ENCODE measurements at places on chromosomes 4 and X.

DNA sequence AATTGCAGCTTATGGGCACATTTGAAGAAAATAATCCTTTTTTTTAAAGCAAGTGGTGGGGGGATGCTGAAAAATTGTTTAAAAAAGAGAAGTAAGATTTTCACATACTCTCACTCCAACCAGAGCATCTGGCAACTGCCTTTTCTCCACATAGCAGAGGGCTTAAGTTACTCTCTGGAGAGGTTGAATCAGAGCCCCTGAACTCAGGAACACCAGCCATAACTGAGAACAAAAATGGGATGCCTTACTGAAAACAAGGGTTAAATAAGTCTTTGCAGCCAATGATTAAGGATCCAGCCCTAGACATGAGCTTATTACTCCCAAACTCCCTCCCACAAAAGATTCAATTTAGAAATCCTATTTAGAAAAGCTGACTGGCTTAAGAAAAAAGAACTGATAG is 27.5 kb downstream of the CASK start:
- DNase-seq: no peak

DNA sequence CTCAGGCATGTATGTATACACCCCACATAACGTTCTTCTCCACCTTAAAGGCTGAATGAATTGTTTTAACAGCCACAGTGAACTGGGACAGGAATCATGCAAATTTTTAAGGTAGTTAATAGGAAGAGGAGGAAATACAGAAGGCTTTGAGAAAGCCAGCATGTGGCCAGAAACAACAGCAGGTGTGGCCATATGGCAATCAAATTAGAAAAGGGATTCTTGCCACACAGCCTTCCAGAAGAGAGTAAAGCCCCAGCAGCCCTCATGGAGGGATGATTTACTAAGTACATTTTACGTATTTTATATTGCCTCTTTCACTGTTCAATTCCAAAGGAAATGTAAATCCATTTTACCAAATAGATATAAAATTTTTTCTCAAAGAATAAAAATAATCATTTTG is 792.2 kb downstream of the ADGRL3 start:
- no peak for DNase-seq

GRCh38 chr4:98939892-98940298 is 11.0 kb upstream of the EIF4E start:
- no peak for DNase-seq

- no peak for DNase-seq
These were observed 245.3 kb downstream of the BCOR start for GRCh38 chrX:39852491-39852890.

- no peak for DNase-seq
These were observed 88.0 kb upstream of the RAPGEF2 start for GRCh38 chr4:159014859-159015258.

GRCh38 chr4:145348291-145348690 is 133.4 kb upstream of the SMAD1 start:
- DNase-seq: no peak

DNA sequence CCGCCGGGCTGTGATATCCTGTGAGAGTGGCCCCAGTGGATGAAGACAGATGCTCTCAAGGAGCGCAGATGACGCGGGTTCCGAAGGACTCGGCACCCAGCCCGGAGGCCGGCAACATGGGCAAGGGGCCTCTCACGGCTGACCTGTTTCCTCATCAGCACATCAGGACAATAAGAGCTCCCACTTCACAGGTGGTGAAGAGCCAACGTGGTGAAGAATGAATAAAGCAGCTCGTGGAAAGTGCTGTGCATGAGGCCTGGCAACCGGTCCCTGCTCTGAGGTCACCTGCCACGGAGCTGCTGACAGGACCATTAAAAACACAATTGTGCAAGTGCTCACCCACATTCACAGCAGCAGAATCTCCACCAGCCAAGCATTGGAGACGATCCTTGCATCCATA is 22.9 kb downstream of the ABLIM2 start:
- DNase-seq: no peak

- no peak for DNase-seq
These were observed 11.1 kb upstream of the GPM6A start for GRCh38 chr4:175823015-175823742.

- DNase-seq: no peak
These were observed 29.1 kb upstream of the UTP14A start for GRCh38 chrX:129876771-129877305.

DNA sequence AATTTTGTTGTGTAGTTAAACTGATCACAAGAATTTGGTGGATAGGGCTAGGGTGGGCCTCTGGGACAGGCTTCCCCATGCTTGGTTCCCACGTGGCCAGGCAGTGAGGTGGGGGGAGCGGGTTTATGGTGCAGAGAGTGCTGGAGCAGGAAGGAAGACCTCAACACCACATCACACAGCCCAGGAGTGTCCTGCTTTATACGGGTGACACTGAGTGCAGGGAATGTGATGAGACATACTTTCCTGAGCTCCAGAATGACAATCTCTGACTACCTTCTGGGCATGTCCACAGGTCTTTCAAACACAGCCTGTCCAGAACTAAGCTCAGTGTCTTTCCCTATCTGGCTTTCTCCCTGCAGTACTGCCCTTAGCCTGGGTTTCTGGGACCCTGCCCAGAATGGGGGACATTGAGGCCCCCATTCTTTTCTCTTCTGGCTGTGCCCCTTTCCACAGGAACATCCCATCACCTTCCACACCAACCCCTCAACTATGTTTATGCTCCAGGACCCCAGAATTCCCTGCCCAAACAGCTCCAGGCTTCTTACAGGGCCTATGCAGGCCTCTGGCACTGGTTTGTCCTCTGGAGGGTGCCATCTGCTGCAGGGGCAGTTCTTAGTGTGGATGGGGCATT is 36.5 kb upstream of the RASL11B start:
- DNase-seq: no peak

DNA sequence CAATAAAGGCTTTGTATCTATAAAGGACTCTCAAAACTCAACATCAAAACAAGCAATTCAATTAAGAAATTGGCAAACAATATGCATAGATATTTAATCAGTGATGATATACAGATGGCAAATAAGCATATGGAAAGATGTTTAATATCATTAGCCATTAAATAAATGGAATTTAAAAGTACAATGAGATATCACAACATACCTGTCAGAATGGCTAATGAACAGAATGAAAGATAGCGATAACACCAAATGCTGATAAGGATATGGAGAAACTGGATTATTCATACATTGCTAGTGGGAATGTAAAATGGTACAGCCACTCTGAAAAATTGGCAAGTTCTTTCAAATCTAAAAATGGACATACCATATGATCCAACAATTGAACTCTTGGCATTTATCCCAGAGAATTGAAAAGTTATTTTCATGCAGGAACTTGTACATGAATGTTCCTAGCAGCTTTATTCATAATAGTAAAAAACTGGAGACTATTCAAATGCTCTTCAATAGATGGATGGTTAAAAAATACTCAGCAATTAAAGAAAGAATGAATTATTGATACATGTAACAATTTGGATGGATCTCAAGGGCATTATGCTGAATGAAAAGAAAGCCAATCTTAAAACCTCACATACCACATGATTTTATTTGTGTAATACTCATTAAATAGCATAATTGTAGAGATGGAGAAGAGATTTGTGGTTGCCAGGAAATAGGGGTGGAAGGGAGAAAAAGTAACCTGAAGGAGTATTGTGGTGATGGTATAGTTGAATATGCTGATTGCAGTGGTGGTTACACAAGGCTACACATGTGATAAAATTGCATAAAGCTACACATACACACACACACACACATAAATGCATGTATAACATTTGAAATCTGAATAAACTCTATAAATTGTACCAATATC is 45.9 kb upstream of the ALG13 start:
- DNase-seq: no peak

DNA sequence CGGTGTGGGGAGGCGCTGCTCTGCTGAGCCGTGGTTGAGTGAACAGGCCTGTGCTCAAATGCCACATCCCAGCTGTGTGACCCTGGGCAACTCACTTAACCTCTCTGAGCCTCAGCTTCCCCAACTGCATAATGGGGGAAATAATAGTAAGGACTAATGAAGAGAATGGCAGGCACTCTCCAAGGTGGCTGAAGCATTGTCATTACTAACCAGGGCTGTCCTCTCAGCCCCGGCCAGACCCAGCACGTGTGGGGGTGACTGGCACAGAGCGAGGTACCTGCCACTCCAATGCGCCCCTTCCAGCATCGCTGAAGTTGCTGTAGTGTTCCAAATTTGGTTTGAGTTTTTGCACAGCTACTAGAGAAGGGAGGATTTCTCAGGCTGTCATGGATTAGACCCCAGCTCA is 80.0 kb downstream of the ABLIM2 start:
- DNase-seq: no peak

DNA sequence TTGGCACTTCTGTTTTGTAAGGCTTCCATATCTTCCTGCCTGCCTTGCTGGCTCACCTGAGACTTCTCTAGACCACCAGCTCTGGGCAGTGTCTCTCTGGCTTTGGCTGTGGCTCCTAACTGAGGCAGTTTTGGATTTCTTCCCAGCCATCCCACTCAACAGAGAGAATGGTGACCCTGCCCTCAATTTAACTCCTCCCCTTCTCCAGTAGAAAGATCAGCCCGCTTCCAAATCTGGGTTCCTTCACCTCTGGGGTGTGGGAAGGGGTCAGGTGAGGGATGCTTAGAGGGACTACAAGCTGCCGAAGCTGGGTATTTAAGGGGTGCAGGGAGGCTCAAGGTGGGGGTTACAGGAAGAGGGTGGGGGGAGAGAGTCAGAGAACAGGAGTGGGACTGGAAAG is 23.7 kb downstream of the NAP1L5 start:
- no peak for DNase-seq

DNA sequence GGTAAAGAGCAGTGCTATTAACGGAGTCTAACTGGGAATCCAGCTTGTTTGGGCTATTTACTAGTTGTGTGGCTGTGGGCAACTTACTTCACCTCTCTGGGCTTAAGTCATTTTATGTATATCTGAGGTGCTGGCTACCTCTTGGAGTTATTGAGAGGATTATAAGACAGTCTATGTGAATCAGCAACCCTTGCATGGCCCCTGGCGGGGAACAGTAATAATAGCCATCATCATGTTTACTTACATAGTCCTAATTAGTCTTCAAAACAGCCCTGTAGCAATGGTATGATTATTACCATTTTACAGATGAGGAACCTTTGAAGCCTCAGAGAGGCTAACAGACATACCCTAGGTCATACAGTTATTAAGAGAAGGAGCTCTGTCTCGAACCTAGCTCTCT is 1.5 kb downstream of the HPRT1 start:
- no peak for DNase-seq

Data from activated T-cell treated with anti-CD3 and anti-CD28 coated beads for 48 hours (primary cell).